ACHN (cell line): ENCODE measurements at places on chromosomes 6 and 20.

- DNase-seq = no peak
These were observed 51.6 kb downstream of the LAMA4 start for GRCh38 chr6:112202639-112203341.

GRCh38 chr6:28711788-28712341, 186.2 kb downstream of the GPX5 start:
- DNase-seq = no peak

DNA sequence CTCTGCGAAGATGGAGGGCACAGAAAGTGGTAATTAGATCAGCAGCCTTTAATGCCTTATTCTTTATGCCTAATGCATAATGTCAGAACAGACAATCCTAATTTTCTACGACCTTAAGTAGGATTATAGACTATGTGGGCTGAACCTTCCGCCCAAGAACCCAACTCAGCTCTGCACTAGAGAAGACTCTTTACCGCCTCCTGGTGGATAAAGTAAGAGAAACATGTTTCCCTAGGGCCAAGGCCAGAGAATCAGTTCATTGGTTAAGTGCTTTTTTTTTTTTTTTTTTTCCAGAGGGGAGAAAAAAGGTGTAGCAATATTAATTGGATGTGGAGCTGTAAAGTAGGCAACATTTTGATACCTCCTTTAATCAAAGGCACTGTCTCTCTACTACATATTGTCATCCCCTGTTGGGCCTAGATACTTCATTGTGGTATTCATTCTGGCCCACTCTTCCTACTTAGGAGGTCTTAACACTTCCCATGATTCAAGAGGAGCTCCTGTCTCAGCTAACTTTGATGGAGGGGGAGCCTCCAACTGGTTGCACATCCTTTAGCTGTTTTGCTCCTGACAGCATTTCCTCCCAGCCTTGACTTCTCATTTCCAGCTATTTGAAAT, 124.9 kb upstream of the NRN1 start:
- peak; percentile 54 for DNase-seq

DNA sequence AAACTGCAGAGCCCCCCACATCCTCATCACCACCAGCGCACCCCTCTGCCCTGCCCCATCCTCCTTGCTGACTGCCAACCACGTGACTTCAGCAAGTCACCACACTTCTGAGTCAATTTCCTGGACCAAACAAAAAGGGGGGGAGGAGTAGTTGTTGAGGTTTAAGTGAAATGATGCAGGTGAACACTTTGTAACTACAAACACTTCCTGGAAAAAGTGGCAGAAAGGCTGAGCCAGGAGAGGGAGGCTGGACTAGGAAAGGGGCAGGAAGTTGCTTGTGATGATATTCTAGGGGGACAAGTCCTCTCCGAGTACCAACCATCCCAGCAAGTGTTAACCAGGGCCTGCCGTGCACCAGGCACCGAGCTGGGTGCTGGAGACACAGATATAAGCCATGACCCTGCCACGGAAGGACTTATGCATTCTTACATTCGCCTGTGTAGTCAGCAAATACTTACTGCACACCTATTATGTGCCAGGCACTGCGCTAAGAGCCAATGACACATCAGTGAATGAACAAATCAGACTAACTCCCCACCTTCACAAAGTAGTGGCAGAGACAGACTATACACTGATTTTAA, 67.3 kb downstream of the PREX1 start:
- peak; percentile 27 for DNase-seq

DNA sequence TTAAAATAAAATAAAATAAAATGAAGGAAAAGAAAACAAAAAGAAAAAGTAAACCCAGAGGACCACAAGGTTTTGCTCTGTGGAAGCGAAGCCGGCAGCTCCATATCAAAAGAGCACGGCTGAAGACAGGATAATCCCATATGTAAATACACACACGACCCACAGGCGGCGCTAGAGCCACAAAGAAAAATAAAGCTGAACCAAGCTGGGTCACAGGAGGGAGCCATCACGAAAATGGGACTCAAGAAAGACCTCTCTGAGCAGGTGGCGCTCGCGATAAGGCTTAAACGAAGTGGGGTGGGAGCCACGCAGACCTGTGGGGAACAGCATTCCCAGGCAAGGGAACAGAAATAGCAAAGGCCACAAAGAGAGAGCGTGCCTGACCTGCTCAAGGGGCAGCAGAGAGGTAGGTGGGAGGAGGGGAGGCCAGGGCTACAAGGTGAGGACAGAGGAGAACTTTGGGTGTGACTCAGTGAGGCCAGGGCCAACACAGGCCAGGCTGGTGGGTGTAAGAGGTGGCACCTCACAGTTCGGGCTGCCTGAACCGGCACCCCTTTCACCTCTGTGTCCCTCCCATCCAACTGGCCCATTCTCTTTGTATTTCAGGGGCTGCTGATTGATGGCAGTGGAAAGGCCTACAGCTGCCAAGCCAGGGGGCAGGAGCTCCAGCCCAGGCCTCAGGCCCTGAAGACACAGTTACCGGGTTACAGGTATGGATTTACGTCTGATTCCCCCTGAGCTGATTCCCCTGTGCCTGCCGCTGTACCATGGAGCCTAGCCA, 26.0 kb downstream of the PTGIS start:
- peak; percentile 74 for DNase-seq

DNA sequence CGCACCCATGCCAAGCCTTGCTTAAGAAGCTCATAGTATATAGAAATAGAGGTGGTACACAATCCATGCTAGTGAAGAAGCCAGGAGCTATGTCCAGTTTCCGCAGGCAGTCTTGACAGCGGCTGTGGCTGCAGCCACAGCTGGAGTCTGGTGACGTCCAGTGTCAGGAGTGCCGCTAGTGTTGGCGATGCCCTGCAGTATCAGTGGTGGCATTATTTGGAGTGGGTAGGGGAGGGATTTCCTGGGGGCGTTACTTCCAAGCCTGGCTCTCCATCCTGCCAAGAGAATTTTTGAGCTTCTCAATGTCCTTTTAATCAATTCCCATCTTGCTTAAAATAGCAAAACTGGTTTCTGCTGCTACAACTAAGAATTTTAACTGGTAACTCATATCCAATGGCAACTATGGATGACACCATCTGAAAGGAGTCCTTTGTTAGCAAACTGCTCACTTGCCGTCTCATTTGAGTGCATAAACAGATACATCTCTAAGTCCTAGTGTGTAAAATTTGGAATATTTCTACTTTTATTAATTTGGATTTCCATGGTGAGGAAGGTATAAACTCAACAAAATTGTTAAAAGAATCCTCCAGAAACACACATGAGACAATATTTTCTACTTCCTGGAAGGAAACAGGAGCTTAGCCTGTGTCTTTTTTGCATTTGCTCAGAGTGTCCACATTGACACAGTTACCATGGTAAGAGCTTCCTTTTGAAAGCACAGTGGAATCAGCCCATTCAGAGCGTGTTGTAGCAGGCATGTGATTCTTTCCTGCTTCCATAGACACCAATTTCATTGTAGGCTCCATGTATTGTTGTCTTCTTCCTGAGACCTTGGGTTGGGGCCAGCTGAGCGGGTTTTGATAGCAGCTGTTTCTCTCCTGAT, 44.6 kb upstream of the PXDC1 start:
- DNase-seq = no peak

GRCh38 chr6:109373331-109373730, 8.9 kb downstream of the CD164 start:
- DNase-seq = no peak

DNA sequence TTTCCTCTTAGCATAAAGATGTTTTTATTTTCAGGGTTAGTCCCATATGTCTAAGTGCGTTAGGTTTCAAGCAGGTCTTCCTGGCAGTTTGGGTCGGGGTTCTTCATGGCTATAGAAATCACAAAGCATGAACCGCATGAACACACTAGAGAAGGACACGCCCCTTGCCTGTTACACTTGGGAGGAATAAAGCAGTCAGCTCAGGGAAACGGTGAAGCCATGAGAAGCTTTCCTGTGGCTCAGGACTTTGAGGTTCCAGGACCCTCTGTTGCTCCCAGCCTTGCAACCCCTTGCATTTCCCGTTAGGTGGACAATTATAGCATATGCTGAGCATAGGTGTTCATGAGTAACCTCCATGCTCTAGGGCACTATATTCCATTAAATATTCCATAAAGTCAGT, 96.7 kb downstream of the SYCP2 start:
- DNase-seq = no peak

GRCh38 chr6:81736428-81736827, 16.1 kb downstream of the TENT5A start:
- no peak for DNase-seq

- DNase-seq = no peak
These were observed 55.5 kb downstream of the RIOK1 start for GRCh38 chr6:7445101-7445500.
